ENCODE measurements at places on chromosomes 7 and 10.

GRCh38 chr10:75694269-75694668, 262.8 kb downstream of the LRMDA start:
- no peak for DNase-seq

DNA sequence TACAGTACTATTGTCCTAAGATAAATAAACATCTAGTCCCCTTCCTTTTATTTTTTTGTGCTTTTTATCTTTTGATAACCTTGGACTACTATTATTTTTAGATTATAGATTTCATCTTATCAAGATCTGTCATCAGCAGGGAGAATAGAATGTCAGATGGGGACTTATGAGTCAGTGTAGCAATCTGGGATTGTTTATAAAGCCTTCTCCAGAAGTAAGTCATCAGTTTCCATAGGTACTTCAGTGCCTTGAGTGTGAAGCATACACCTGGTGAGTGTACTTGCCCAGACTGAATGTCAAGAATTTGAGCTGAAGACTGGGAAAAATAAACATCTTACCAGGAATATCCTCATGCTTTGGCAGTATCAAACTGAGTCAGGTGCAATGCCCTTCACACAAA, 2.1 kb downstream of the CASD1 start:
- no peak for DNase-seq

DNA sequence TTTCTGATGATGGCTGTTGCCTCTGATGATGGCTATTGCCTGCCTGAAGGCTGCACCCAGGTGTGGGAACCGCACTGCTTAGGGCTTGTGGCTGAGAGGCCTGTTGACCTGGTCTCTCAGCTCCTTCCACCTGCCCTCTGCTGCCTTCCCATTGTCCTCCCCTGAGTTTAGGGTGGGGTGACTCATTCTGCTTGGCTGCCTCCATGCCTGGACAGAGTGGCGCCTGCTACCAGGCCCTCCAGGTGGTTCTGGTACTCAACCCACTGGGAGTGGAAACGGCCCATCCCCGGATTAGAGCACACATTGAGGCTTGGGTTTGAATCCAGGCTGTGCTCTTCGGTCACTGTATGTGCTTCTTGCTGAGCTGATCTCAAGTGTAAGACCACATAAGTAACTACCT, 120.6 kb downstream of the SEM1 start:
- no peak for DNase-seq

DNA sequence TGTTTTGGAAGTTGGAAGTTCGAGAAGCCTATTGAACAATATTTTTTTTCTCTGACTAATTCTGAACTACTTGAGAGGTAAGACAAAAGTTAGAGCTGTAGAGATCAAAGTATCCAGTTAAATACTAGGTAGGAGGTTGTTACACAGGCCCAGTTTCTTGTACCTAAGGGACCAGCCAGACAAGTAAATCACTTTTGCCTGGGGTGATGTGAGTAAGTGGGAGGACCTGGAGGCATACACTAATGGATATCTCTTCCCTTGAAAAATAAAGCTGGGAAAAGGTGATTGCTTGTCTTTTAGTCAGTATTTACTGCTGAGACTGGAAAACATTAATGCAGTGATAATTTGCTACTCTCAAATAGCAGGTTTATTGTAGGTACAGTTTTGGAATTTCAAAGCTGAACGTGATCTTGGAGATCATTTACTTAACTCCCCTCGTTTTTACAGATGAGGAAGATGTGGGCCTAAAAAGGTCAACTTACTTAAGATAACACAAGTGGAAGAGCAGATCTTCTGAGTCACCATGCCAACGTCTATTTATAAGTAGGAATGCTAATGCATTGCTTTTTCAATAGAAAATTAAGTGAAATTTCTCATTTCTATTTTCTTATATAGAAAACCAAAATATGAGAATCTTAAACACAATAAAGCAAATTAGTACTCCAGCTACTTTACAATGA, 181.3 kb downstream of the PPP1R9A start:
- no peak for DNase-seq
